ENCODE measurements at places on chromosomes 16 and 17. TPM values are rescaled to one million over a fixed set of nuclear protein-coding genes. Genes with fewer than 3 reads are reported as not detected.

The CXCL16 gene
- total RNA-seq, result 55.3 TPM

GRCh38 chr17:81523402-81524038, 4.7 kb upstream of the FSCN2 start:
- H3K27me3 ChIP-seq, result no peaks in the 10 kb centered on the region
- H3K36me3 ChIP-seq, result no peaks in the 10 kb centered on the region
- no peak overlapping the region for H3K4me3 ChIP-seq
- H3K4me1 ChIP-seq, result peaks cover 19% of the 10 kb centered on the region
- no peak overlapping the region for H3K27ac ChIP-seq

GRCh38 chr16:78768226-78768625, 668.8 kb downstream of the WWOX start:
- no peak for DNase-seq
- no peaks in the 10 kb centered on the region for H3K27me3 ChIP-seq
- no peaks in the 10 kb centered on the region for H3K4me1 ChIP-seq
- H3K36me3 ChIP-seq, result no peaks in the 10 kb centered on the region
- H3K27ac ChIP-seq, result no peak overlapping the region

The HS3ST3A1 gene
- not detected for total RNA-seq

All from Caco-2 (cell line).